Stromal cell of bone marrow (primary cell): ENCODE measurements at places on chromosomes 6 and 20.

DNA sequence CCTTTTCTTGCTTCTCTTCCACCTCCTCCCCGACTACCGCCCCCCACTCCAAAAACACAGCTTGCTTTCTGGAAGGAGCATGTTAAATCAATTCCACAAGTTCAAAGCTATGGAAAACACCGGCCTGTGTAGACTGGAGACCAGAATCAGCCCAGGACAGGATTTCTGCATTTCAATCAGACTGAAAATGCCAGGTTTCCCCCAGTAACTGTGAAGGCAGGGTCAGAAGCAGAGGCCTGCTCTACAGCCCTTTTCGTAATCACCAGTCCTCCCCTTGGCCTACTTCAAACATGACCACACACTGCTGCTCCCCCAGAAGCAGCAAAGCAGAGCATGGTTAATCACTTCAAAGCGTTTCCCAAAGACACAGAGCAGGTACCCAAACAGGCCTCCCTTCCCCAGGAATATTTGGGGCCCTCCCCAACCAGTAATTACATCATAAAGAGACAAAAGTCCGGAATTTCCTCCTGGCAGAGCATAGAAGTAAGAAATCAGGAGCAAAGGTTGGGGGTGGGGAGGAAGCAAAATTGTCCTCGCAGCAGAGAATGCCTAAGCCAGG lies 38.4 kb downstream of the ZMYND8 start:
- DNase-seq, result no peak

GRCh38 chr6:27838058-27838944 lies 73.9 kb downstream of the OR2B2 start:
- DNase-seq, result peak; percentile 97

- no peak for DNase-seq
Measured at GRCh38 chr6:23523771-23524170, 602.2 kb upstream of the NRSN1 start.

DNA sequence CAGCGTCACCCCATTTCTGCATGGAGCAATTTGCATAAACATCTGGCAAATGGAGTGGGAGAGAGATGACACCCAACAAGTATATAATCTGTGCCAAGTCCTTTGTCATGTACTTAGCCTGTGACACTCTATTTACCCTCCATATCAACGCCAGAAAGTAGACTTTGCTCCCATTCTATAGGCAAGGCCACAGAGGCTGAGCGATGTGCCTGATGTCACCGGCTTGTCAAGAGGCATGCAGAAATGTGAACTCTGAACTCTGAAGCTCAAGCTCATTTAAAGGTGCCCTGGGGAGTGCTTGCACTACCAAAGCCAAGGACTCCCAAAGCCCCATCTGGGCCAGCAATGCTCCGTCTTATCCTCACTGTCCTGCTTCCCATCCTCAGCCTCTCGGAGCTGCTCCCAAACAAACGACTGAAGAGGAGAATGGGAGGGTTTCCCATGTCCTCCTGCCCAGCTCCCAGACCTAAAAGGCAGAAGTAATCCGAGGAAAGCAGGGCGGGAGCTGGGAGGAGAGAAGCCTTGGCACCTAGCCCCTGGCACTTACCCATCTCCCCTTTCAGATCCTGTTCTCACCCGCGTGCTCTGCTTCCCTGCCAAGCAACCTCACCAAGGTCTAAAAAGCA lies 9.2 kb downstream of the CPNE5 start:
- DNase-seq, result no peak

- no peak for DNase-seq
Measured at GRCh38 chr6:36701401-36701991, 3.9 kb downstream of the RAB44 start.

GRCh38 chr20:1274485-1275311 lies 8.6 kb downstream of the SNPH start:
- DNase-seq, result no peak

DNA sequence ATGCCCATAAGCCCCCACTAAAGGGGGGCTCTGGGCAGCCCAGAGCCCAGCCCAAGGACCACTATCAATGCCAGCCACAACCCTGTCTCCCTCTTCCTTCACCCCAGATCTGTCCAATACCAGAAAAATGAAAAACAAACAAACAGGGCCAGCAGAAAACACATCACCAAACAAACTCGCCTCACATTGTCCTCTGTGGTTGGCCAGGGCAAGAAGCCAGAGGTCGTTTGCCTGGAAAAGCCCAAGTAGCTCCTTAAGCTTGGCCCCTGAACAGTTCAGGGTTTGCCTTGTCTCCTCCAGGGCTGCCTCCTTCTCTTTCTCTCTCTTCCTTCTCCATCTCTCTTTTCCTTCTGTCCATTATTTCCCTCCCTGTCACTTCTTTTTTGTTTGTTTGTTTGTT lies 10.1 kb upstream of the SCUBE3 start:
- DNase-seq, result no peak

DNA sequence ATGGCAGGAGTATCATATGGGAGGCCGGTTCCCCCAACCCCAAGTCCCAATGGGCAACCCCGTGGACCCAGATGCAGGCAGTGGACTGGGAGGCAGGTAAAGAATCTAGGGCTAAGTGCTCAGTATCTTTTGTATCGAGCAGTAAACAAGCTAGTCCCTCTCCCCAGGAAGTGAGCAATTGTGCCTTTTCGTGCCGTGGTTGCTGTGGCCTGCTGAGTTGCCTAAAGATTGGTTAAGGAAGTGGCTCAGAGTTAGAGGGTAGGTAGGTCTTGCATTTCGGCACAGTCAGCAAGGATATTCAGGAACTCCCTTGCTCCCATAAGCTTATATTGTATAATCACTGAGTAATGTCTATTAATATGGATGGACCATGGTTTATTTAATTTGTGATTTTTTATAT lies 1.3 kb upstream of the DNAH8 start:
- DNase-seq, result no peak

DNA sequence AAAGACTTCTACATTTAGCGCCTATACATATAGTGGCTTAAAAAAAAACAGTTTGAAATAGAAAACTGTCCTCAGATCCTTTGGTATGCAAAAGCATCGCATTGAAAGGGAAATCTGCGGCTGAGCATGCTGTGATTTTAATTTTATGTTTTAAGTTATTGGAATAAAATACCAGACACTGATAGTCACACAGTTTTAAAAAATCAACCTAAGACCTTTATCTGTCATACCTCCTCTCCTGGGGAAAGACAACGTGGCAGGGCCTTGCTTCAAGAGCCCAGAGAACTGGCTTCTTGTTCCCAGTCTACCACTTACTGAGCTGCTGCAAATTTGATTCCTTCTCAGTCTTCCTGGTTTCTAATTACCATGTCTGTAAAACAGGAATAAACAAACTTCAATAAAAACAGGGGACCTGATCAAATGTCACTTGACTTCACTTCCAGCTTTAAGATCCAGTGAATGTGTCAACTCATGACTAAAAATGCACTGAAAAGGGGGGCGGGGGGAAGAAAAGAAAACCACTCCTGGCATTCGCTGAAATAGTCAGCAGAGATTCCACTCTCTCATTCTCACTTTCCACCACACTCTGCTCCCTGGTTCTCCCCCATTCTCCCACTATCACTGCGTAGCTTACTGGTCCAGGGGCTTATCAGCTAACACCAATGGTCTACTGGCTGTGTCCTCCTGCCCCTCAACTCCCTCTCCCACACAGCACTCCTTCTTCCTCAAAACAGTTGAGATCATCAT lies 494.7 kb upstream of the MARCKS start:
- no peak for DNase-seq

- DNase-seq, result no peak
Measured at GRCh38 chr6:44487002-44487401, 99.5 kb downstream of the CDC5L start.

DNA sequence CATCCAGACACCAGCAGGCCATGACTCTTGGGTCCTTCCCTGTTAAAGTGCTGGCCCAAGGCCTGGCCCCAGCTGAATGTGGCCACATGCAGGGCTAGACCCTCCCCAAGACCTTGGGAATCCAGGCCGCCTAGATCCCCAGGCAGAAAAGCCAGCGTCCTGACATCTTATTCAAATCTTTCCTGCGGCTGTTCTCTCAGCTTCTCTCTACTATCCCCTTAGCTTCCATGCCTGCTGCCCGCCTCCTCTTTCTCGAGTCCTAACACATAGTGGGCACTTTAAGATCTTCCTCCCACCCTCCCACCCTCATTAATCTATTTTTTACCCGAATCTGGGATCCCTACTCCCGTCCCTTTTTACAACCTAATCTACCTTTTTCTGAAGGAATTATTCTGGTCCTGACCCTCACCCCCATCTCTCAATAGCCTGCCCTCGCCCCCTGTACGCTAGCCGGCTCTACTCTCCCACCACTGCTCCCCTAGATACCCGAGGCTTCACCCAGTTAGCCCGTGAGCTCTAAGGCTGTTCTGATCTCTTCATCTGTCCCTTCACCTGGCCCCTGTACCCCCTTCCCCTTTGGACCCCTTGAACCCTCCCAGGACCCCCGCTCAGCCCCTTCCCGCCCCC lies at the start of gene CCHCR1:
CCHCR1 (minus strand) TSS at position 290 of the 627 bp plus-strand sequence; CDS start at position 88, 202 bp downstream.
- DNase-seq, result no peak

GRCh38 chr6:11999246-11999645 lies 12.9 kb upstream of the HIVEP1 start:
- DNase-seq, result no peak

DNA sequence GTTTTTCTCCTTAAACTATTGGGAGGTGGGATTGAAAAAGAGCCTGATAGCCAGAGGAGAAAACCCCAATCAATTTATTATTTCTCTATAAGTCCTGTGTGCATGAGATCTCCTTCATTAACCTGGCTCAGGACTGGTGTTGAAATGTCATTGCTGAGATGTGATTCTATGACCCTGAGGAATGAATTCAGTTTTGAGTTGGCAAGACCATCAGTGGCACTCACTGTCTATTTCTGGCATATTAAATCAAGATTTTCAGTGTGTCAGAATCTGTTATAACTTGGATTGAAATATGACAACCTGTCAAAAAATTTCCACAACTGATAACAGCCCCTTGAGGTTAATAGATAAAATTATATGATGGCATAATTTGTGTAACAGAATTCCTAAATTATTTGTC lies 431.1 kb downstream of the TFAP2B start:
- no peak for DNase-seq

- DNase-seq, result peak; percentile 35
Measured at GRCh38 chr6:19159089-19159488, 678.1 kb upstream of the ID4 start.

- no peak for DNase-seq
Measured at GRCh38 chr6:31352310-31352682, 4.7 kb downstream of the HLA-B start.

- DNase-seq, result no peak
Measured at GRCh38 chr20:31617432-31618104, 12.5 kb downstream of the ID1 start.

GRCh38 chr6:89794324-89794723 lies 25.3 kb downstream of the MDN1 start:
- DNase-seq, result no peak

DNA sequence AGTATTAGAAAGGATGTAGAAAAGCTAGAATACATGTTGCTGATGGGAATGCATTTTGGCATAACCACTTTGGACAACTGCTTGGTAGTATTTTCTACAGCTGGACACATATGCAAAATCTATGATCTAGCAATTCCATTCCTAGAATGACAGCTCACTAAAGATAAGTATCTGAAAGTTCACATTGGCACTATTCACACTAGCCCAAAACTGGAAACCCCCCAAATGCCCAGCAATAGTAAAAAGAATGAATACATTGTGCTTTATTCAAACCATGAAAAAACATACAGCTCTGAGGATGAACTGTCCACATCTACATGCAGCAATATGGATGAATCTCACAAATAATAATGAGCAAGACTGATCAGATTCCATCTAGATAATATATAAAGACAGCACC lies 79.0 kb downstream of the PPP1R3G start:
- no peak for DNase-seq

GRCh38 chr6:157760589-157761330 lies 62.3 kb upstream of the SNX9 start:
- peak; percentile 90 for DNase-seq

- DNase-seq, result no peak
Measured at GRCh38 chr20:2112910-2113309, 11.3 kb downstream of the STK35 start.

DNA sequence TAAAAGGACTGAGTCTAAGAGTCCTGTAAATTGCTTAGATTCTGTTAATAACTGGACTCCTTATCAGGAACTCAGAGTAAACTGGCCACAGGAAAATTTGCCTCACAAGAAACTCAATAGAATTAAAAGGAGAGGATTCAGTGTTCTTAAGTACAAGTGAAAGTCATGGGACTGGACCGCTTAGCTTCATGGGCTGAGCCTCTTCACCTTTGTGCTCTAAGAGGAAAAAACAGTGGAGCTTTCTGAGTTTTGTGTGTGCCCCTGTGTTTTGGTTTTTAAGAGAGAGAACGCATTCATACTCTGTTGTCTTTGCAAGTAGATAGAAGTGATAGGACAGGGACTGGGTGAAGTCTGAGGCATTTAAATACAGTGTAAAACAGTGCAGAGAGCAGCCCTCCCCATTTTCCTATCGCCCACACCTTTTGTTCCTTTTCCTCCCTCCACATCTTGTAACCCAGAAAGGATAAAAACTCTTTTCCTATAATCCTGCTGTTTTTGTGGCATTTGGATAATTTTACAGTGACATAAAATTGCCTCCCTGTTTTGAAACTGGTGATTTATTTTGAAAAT lies 49.6 kb downstream of the FOXO3 start:
- no peak for DNase-seq

GRCh38 chr6:127094791-127095190 lies 23.7 kb upstream of the RSPO3 start:
- no peak for DNase-seq

DNA sequence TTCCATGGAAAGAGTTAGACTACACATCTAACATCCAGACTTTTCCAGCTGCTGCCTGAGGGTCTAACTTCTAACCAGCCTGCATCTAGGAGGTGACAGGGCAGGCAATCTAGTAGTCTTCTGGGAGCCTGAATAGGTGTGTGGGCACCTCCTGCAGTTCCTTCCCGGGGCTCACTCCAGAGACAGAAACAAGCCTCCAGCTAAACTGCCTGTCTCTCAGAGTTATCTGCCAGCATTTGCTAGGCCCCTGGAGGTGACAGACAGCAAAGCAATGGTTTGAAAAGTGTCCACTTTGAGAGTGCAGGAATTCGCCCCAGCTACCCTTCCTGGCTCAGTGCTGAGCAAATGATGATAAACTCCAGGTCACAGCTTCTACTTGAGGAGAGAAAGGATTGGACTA lies 240.5 kb upstream of the PRSS16 start:
- DNase-seq, result no peak

- DNase-seq, result no peak
Measured at GRCh38 chr6:125264476-125264875, 37.3 kb downstream of the HDDC2 start.

DNA sequence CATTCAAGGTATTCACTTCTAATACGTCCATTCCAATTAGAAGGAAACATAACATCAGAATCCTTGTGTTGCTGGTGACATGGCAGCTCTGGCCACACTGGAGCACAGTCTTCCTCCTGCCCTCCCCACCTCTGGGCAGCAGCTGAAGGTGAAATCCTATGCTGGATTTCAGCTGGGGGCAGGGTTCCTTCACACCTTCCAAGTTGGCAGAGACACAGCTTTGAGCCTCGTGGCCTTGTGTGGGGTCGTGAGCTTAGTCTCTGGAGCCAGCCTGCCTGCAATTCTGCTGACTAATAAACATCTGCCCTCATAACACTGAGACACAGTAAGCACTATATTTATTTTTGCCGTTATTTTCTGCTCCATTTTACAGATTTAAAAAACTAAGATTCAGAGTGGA lies 218.9 kb upstream of the RIN2 start:
- DNase-seq, result no peak
